ENCODE measurements at places on chromosomes 12 and 14. TPM values are rescaled to one million over a fixed set of nuclear protein-coding genes. Genes with fewer than 3 reads are reported as not detected.

TAS2R46 gene
- total RNA-seq, result 0.16 TPM

OR6C6 gene
- total RNA-seq, result not detected

RNF31 gene
- total RNA-seq, result 47.2 TPM

NUAK1 gene
- total RNA-seq, result 0.63 TPM

CIDEB gene
- total RNA-seq, result 0.35 TPM

C12orf54 gene
- not detected for total RNA-seq

Data from SK-MEL-5 (cell line).